ENCODE measurements at places on chromosomes 4 and X.

DNA sequence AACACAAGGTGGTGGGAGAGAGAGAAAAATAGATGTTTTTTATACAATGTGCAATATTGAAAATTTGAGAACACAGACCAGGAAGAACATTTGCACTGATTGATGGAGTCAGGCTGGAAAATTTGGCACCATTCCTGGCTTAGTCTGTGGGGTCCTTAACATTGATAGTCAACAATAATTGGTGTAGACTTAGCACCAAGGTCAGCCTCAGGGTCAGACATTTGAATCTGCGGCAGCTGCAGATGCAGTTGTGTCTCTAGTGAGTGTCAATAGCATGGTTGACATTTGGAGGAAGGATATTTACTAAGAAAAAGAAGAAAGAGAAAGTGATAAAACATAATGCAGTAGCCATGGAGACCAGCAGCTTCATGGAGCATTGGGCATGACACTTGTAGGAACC lies 31.5 kb upstream of the GLRA3 start:
- DNase-seq = no peak

GRCh38 chr4:124322234-124323065 lies 390.1 kb downstream of the ANKRD50 start:
- DNase-seq = no peak

DNA sequence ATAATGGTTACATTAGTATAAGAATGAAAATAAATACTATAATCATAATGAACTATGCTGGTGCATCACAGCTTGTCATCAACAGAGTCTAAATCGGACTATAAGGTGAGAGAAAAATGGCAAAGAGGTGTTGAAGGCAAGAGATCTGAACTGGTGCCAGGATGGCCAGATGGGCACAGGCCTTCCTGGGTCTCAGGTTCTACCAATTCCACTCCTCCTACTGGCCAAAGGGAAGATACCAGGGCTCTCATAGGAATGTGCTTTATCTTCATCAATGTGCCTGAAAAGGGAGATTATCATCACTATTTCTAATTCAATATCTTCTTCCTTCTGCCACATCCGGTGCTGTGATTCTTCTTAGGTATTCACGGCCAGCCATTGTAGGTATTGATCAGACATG lies 107.6 kb downstream of the GASK1B start:
- no peak for DNase-seq

DNA sequence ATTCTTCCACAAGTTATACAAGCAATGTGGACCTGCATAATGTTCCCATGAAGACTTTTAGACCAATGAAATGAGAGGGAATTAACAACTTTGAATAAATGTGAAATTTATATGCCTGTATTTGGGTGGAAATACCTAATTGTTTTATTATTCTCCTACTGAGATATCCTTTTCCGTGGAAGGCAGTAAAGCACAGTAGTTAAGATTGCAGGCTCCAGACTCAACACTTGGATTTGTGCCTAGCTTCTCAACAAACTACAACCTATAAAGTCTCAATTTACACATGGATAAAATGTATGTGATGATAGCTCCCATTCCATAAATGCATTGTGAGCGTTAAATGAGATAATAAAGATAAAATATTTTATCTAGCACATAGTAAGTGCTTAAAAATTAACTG lies 857.8 kb downstream of the CENPC start:
- no peak for DNase-seq

- DNase-seq = no peak
These were observed 9.1 kb downstream of the PAQR3 start for GRCh38 chr4:78930016-78930629.

DNA sequence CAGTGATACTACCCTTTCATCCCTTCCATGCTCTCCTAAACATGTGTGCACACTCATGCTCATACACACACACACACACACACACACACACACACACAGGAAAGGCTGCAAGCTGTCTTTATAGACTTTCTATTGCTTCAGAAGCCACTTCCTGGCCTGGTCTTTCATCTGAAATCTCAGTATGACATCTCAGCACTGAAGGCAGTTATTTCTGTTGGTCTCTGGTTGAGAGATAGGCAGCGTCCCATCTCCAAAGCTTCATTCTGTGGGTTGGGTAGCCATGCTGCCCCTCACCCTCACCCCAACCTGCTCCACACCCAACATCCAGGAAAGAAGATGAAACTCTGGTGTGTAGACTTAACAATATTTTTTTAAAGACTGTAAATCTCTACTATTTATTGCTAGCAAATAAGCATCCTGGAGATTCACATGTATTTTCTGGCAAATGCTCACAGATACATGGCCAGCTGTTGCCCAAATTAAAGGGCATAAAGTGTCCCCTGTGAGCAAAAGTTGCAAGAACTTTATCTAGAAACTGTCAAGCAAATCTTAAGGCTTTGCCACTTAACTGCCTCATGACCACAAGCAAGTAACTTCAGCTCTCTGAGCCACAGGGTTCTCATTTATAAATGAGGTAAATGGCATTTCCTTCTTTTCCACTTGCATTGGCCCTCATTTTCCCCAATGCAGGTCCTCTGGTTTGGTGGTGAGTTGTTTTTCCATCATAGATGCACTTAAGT lies 189.8 kb upstream of the AFF2 start:
- no peak for DNase-seq

DNA sequence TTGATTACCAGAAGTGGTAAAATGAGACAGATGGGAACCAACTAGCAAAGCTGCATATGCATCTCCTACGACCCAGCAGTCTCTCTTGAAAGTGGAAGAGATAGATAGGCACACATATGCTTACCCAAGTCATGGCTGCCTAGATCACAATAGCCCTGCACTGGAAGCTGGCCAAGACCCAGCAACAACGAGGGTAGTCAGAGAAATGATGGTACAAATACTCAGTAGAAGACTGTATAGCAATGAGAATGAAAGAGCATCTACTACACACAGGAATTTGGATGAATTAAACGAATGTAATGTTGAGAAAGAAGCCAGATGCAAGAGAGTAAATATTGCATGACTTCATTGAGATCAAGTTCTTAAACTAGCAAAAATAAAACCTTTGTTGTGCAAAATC lies 100.3 kb upstream of the FAT1 start:
- DNase-seq = no peak

DNA sequence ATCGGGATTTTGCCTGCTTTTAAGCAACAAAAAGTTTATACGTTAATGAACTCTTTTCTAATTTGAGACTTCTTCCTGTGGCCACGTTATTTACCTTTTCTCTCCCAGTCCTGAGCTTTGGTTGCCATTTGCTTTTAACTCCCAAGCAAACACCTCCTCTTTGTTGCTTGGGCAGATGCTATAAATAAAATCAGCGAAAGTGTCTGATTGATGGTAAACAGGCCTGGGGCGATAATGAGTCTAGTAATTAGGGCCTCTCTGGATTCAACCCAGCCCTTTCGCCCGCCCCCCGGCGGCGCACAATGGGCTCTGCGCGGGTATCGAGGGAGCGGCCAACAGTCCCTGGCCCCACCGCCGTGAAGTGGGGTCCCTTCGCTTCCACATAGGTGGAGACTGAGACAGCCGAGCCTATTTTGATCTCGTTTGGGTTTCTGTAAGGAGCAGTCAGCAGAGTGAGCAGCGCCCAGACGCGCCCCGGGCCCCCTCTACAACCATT lies 790 bp downstream of the CLGN start:
- DNase-seq = no peak

DNA sequence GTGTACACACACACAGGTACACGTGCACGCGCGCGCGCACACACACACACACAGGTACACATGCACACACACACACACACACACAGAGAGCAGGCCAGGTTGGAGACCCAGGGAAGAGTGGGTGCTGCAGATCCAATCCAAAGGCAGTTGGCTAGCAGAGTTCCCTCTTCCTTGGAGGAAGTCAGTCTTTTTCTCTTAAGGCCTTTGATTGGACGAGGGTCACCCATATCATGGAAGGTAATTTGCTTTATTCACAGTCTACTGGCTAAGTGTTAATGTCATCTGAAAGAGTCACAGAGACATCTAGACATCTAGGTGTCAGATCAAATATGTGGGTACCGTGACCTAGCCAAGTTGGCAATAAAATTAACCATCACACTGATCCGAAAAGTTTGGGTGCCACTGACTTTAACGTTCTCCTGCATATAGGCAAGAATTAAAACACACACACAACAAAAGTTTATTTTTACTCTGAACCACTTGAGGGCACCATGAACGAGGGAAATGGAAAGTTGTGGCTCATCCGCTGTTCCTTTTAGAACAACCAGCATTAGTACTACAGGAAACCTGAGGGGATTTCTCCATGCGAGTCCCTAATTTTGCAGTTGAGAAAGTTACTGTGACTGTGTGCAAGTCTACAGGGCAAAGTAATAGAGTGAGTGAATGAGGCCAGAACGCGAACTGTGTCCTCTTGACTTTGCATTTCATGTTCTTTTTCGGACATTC lies 66.0 kb upstream of the STOX2 start:
- no peak for DNase-seq

- no peak for DNase-seq
These were observed 330.2 kb downstream of the NLGN4X start for GRCh38 chrX:5898463-5898862.

DNA sequence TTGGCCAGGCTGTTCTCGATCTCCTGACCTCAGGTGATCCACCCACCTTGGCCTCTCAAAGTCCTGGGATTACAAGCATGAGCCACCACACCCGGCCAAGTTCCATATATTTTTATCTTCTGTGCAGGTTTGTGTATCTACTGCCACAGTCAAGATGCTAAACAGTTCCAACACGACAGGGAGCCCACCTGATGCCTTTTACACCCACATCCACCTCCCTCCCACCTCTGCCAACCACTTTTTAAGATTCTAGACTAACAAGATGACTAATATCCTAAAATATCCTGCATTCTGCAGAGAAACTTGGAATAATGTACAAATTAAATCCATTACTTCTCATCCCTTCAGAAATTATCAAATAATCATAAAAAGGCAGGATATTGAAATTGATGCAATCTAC lies 19.3 kb upstream of the RPL34 start:
- DNase-seq = no peak

GRCh38 chr4:139234253-139234652 lies 45.8 kb downstream of the MGARP start:
- no peak for DNase-seq

DNA sequence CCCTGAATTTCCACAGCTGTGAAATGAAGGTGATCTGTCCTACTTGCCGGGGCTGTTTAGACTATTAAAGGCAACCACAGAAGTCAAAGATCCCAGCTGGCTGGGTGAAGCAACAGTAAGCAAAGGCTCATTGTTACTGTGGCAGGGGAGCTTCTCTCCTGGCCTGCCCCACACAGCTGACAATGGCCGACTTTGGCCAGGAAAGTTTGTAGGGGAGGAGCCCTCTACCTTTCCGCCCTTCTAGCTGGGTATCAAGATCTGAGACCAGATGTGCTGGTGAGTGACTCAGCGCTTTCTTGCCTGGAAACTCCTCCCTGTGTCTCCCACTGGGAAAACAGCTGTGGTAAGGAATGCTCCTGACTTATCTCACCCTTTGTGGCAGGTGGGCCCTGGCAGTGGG lies 21.1 kb downstream of the RASSF6 start:
- DNase-seq = no peak

DNA sequence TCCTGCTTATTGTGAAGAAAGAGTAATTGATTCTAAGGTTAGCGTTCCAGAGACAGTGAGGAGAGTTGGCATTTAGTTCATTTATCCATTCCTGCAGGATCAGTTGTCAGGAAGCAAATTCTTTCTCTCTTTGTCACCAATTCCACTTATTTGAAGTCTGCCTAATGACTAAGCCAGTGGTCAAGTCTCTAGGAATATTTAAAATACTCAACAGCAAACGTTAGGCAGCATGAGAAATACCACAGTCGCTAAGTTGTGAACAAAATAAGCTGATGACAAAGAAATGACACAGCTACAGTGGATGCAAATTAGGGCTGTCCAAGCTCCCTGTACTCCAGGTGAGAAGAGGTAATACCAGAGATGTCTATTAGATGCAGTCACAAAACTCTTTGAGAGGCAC lies 6.6 kb upstream of the MAGEB17 start:
- DNase-seq = no peak

DNA sequence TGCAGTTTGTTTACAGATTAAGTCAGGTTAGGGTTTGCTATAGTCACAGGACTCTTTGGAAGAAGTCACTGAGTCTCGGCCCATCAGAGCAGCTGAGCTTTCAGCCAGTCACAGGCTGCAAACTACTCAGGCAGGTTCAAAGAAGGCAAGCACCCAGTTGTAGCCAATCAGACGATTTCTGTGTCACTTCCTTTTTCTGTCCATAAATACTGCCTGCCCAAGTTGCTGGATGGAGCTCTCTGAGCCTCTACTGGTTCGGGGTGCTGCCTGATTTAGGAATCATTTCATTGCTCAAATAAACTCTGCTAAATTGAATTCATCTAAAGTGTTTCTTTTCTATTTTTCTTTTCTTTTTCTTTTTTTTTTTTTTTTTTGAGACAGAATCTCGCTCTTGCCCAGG lies 7.3 kb upstream of the SH3BP2 start:
- DNase-seq = no peak

DNA sequence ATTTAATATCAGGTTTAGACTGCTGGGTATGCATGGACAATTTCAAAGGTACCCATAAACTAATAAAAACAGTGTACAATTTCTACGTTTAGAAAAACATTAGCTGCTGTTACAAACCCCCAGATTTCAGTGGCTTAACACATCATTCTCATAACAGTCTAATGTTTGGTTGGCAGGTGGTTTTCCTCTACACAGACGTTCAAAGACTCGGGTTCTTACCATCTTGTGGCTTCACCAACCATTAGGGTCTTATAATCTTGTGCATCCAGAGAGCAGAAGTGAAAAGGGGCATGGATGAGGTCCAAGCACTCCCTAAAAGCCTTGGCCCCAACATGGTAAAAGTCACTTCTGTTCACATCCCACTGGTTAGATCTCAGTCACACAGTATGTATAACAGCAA lies 71.6 kb downstream of the SH3RF1 start:
- DNase-seq = no peak

- DNase-seq = no peak
These were observed 91.2 kb downstream of the RTL5 start for GRCh38 chrX:72040506-72040905.

Measured in smooth muscle cell of the brain vasculature (primary cell).